Fibroblast of villous mesenchyme (primary cell): ENCODE measurements at places on chromosomes 5 and 9. TPM values are rescaled to one million over a fixed set of nuclear protein-coding genes. Genes with fewer than 3 reads are reported as not detected.

The PCDHA11 gene
- under 0.01 TPM in 2 replicates for total RNA-seq

The CPLANE1 gene
- 31.9 and 39.7 TPM in 2 replicates for total RNA-seq

The GNA14 gene
- 1.3 and 6.5 TPM in 2 replicates for total RNA-seq

The MUSK gene
- total RNA-seq, result under 0.01 TPM in 1 of 2 replicates, not detected in the other

The HTR4 gene
- total RNA-seq, result not detected in 2 replicates

The KCNMB1 gene
- total RNA-seq, result under 0.01 TPM in 1 of 2 replicates, not detected in the other

The SHOC1 gene
- total RNA-seq, result under 0.01 TPM in 1 of 2 replicates, not detected in the other

DNA sequence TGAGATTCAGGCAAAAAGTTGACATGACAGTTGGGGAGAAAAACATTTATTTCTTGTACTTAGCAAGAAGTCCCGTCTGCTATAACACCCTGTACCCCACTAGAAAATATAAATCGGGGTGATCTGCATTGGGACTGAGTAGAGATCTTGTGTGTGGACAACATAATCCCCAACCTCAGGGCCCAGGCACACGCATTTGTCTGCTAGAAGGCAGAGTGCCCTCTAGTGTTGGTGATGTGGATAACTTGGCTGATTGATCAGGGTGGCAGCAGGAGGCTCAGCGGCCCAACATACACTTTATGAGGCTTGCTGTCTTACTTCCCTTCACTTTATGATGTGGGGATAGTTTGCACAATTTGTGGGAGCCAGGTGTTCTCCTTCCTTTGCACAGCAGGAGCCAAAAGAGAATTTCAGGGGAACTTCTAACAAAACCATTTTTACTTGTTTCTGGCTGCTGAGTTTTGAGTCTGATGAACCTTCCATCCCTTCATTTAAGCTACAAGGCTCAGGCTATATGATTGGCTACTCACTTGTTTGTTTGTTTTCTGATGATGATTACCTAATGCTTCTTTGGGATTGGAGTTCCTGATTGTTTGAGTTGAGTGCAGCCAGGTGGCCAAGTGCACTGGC is 263.2 kb downstream of the DMAC1 start:
- peak; percentile 69 for DNase-seq

DNA sequence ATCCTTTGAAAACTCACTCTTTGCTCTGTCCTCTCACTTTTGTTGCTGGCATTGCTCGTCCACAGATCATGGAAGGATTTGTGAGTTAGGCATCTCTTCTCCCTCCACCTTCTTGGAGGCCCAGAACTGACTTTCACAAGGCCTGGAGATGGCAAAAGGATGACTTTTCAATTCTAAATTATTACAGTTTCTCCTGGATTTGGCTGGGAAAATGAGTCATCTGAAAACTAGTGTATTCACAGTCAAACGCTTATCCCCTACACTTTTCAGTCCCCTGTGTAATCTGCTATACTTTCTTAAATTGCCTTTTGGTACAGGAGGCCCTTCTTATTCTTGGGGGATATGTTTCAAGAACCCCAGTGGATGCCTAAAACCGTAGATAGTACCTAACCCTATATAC is 35.6 kb downstream of the ADRA1B start:
- DNase-seq, result no peak

DNA sequence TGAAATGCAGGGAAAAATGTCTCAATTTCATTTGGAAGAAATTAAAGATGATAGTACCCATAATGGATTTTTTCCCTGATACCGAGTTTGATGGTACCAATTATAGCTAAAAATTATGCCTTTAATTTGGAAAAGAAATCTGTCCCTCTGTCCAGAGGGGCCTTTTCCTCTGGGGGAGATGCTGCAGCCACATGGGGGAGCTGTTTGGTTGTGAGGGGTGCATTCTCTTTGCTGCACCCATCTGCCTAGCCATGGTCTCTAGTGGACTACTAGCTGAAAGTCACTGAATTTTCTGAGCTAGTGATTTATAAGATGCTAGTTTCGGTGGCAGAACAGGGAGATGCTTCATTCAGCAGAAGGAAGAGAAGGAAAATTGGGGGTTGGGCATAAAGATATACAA is 9.6 kb downstream of the SEC61B start:
- no peak for DNase-seq

DNA sequence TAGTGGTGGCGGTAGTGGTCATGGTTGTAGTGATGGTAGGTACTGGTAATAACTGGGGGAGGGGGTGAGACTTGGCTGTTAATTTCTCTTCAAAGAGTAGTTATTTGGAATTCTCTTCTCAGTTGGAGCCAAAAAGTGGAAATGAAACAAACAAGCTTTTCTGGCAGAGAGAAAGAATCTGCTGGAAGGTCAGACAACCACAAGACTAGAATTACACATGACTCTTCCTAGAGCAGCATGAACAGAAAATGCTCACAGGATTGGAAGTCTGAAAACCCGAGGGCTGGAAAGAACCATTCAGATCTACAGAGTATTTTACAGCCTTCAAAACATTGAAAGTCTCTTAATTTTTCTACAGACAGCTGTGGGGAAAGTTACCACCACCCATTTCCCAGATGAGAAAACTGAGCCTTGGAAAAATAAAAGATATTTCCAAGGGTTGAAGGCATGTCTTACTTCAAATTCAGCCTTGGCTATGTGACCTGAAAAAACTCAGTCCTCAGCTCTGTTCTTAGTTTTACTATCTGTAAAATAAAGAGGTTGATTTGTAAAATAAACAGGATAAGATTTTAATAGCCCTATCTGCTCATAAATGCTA is 42.9 kb upstream of the TRIM32 start:
- DNase-seq, result peak; percentile 54

DNA sequence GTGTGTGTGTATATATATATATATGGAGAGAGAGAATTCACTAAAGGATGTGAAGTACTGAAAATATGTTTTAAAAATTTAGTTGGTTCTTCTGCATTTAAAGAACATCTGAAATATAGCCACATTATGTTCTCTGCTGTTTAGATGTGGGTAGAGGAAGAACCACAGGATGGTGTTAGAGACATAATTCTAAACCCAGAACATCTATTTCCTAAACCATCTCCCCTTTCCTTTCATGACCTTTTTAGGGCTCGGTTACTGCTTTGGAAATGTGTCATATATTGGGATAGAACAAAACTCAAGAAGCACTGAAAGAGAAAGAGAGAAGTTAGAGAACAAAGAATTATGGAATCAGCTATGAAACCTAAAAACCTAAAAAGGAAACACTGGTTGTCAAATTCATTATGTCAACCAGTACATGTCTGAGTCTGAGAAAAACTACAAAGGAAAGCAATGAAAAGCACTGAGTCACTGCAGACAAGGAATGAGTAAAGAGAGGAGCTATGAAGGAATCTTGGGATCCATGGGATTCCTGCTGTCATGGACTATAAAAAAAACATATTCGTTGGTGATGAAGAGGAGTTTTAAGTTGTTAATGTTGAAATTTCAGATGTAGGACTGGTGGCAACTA is 28.4 kb downstream of the SLC12A2 start:
- peak; percentile 28 for DNase-seq

DNA sequence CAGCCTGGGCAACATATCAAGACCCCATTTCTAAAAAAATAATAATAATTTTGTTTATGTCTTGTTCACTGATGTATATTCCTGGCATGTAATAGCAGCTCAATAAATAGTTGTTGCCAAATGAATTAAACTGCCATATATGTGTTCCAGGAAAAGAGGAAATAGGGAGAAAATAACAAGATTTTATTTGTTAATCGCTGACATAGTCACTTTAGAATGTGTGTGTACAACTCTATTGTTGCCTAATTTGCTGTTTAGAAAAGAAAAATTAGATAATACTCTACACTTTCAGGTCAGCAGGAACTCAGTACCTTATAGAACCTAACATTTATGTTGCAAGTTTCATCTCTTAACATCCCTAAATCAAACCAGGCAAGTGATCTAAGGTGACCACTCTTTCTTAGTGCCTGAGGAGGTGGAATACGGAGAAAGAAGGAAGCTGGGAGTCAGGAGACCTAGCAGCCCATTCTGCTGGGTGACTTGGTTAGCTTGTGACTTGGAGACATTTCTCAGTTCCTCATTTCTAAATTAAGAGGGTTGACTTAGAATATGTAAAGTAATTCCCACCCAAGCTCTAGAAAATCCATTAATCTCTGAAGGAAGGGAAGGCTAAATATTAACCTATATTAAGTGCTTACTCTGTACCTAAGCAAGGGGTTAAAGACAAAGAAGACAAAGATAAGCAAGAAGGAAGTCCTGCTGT is 110.3 kb upstream of the IQGAP2 start:
- no peak for DNase-seq

- DNase-seq, result peak; percentile 48
Observed at GRCh38 chr5:82793808-82794419, 283.3 kb downstream of the TMEM167A start.

- peak; percentile 68 for DNase-seq
Observed at GRCh38 chr9:37760416-37761161, 7.0 kb downstream of the TRMT10B start.

- DNase-seq, result no peak
Observed at GRCh38 chr5:44321144-44321725, 68.0 kb downstream of the FGF10 start.

- DNase-seq, result peak; percentile 85
Observed at GRCh38 chr9:91395553-91396471, 27.8 kb downstream of the NFIL3 start.

DNA sequence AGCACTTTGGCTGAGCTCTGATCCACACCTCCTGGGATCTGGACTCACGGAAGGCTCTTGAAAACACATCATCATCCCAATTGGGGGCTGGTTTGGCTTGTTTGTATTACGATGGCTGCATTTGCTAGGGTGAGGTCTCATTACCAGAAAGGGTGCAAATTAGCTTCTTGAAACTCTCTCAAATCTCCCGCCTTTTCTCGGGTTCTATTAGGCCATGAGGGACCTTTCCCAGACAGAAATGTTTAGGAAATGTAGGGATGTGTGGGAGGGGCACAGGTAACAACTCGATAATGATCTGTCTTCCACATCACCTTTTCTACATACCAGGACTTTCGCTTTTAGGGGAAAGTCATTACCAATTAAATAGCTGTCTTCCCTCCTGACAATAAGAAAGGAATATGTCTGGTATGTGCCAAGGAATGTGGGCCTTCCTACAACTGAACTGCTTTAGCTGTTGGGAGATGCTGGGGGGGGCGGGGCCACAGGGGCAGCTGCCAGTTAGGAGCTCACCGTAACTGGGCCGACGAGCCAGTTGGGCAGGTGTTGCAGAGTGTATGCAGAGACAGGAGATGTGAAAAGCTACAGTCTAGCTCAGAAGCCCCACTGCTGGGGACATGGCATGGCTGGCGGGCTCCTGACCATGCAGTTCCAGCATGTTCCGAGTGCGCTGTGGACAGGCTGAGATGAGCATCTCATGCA is 71.2 kb downstream of the AK8 start:
- no peak for DNase-seq

DNA sequence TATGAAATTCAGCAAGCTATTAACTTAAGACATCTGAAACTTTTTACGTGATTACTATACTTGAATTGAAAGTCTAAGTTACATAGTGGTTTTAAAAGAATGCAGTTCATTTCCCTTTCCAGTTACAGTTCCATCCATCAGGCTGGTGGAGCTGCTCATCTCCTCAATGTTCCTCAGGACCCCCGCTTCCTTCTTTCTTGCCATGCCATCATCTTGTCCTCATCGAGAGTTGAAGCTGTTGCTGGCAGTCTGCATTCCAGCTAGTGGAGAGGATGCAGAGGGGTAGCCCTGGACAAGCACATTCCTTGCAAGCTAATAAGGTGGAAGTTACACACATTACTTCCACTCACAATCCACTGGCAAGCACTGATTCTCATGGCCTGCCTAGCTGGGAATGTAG is 8.8 kb upstream of the RNF183 start:
- DNase-seq, result no peak

DNA sequence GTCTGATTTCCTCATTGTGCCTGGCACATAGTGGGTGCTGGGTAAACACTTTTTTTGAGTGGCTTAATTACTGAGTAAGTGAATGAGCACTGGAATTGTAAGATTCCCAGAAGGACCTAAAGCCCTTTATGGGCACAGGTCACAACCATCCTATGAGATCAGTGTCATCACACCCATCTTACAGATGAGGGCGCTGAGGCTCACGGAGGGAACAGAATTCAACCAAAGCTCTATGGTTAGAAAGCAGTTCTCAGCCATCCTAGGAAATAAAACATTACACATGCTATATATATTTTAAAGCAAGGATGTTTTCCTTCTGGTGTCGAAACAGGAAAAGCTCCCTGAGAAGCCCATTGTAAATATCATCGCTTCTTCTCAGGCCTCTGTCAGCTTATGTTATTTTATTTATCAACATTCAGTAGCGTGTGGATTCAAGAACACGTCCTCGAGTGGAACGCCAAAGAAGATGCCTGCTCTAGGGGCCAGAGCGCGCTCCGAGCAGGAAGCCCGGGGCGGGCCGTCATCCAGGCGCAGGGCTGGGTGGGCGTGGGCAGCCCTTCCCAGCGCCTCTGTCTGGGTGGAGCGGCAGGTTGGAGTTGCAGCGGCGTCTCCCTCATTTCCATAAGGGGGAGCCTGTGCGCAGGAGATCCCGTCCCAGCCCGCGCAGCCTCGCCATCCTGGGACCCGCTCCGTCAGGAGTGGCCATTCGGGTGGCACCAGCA is 155.8 kb upstream of the SMIM23 start:
- peak; percentile 51 for DNase-seq

DNA sequence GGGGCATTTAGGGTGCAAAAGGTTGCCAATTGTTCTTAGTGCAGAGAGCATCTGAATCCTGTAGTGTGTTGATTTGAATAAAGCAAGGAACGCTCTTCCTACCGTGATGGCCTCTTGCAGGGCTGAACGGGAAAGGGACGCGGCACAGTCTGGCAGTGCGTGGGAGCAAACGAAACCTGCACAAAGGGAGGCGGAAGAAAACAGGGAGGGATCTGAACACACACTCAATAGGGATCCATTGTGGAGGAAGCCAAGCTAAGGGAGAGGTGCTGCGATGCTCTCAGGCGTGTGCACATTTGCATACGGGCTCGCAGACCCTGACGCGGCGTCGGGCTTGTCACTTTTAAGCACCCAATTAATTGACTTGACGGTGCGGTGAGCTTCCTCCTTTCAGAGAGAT is 414.0 kb upstream of the IRX1 start:
- DNase-seq, result no peak

DNA sequence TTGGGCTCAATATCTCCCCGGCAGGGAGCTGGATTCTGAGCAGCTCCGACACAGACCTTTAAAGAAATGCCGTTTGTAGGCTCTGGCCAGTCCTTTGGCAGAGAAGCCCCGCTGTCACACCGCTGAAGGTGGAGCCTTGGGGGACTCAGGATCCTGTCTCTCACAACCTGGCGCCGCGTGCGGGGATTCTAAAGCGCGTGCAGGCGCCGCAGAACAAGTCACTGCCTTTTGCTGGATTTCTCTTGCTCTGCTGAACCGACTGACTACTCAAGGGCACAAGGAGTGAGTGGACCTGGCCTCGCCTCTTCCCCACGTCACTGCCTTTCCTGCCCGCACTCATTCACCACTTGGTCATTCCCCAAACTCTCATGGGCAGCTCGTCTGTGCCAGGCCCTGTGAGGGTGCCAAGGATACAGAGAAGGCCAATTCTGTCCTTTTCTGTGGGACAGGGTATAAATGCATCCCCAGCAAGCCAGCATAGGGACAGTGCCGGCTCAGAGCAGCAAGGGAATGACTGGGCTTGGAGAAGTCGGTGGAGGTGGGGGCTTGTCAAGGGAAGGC is 69.3 kb downstream of the CRB2 start:
- DNase-seq, result no peak
